ENCODE measurements at places on chromosomes 4 and X.

GRCh38 chrX:103556963-103557612 is 28.2 kb upstream of the TCEAL4 start:
- peak; percentile 48 for DNase-seq

DNA sequence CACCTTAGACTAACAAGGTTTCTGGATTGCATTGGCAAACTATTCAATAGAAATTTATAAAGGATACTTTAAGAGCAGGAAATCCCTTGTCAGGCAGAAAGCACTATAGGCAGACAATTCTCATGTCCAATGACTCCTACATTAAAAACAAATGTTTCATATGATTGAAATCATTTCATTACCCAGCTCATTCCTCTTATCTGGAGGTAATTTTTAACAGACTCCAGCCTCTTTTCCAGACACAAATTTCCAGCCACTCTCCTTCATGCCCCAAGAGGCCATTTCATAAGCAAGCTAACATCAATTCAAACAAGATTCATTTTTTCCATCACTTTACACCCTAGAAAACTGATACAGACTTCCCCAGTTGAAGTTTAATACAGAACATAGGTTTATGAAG is 495.1 kb upstream of the FRG1 start:
- no peak for DNase-seq

GRCh38 chrX:19810802-19811201 is 76.6 kb downstream of the SH3KBP1 start:
- no peak for DNase-seq

DNA sequence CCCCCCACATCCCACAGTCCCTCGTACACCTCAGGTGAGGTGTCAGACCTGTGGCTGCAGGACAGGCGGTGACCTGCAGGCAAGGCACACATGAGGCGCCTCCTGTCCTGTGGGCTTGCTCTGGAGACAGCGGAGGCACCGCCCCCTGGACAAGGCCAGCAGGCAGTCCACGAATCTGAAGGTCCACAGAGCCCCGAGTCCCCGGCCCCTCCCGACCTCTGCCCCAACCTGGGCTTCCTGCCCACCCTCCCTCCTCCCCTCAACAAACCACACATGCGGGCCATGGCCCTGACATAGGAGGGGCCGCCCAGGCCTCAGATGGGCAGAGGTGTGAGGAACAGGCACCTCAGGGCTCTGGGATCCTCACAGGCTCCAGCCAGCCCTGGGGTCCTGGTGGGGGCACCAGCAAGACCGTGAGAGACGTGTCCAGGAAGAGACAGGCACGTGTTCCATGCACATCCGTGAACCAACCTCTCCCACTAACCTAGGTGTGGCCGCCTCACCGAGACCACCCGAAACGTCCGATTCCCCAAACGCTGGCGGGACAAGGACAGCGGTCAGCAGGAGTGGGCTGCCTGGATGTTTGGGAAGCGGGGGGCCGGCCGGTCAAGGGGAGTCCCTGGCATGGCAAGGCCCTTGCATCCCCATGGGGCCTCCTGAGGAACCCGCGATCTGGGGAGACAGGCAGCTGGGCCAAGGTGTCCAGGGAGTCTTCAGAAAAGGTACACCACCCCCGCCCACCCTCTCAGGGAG is 25.8 kb downstream of the CTBP1 start:
- no peak for DNase-seq

DNA sequence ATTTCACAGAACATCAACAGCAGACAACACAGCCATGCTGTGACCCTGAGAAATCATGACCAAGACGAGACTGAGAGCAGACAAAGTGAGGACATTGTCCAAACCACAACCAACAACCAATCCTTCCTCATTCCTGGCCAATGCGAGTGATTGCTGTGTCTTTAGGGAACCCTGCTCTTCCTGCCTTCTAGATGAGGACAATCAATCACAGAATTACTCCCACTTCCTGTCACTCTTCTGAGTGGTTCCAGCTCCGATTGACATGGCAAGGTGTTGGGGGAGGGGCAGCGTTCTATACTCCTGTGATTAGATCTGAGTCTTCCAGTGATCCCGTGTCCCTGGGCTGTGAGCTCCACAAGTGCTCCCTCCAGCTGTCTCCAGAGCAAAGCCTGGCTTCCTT is 227.8 kb downstream of the STIM2 start:
- peak; percentile 56 for DNase-seq

DNA sequence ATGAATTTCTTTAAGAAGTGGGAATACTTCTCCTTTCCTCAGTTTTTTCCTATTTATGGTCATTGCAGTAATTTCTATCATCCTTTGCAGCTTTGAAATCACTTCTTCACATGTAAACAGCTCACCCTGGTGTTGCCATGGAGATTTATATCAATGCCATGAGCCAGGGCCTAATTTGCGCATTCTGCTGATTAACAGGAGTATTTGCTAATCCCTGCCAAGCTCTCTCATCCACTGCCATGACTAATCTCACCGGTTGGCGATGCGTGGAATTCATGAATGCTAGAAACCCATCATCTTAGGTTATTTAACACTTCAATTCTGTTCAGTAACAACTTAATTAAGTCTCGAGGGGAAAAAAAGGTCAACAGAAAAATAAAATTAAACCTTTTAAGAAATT is 11.8 kb upstream of the FGF13 start:
- DNase-seq = peak; percentile 63

GRCh38 chr4:37422102-37422501 is 177.6 kb downstream of the NWD2 start:
- no peak for DNase-seq

- no peak for DNase-seq
Observed at GRCh38 chr4:185837415-185838103, 25.6 kb upstream of the SORBS2 start.

GRCh38 chrX:138026211-138026610 is 460.3 kb downstream of the ZIC3 start:
- DNase-seq = peak; percentile 21

DNA sequence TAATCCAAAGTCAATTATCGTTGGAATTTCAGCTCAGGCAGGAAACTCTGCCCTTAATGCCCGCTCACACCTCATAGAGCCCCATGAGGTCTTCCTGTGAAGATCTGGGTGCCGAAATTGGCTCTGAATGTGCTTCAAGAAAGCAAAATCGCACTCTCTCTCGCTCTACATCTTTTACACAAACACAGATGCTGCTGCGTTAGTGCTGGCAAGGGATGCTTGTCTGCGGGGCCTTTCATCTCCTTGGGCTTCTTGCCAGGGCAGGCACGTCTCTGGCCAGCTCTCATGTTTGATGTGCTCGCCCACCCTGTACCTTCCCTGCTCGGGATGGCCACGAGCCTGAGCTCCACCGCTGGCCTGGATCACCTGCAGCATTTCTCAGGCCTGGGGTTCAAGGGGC is 66.5 kb downstream of the CLCN4 start:
- no peak for DNase-seq

DNA sequence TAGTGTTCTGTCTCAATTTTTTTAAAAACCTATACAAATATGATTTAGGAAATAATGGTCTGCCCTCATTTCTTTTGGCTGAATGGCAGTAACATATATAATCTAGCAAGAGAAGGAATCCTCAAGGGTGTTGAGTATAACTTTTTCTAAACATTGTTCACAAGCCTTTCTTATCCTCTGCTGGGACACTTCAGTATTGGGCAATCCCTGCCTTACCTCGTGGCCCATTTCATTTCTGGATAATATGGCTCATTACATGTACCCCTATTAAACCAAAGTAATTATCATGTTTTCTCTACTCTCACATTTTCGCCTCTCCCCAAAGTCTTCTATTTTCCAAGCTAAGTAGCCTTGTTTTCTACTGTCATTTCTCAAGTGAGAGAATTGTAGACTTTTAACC is 110.8 kb upstream of the STIM2 start:
- DNase-seq = no peak

GRCh38 chr4:88724406-88724805 is 26.8 kb upstream of the NAP1L5 start:
- DNase-seq = no peak

DNA sequence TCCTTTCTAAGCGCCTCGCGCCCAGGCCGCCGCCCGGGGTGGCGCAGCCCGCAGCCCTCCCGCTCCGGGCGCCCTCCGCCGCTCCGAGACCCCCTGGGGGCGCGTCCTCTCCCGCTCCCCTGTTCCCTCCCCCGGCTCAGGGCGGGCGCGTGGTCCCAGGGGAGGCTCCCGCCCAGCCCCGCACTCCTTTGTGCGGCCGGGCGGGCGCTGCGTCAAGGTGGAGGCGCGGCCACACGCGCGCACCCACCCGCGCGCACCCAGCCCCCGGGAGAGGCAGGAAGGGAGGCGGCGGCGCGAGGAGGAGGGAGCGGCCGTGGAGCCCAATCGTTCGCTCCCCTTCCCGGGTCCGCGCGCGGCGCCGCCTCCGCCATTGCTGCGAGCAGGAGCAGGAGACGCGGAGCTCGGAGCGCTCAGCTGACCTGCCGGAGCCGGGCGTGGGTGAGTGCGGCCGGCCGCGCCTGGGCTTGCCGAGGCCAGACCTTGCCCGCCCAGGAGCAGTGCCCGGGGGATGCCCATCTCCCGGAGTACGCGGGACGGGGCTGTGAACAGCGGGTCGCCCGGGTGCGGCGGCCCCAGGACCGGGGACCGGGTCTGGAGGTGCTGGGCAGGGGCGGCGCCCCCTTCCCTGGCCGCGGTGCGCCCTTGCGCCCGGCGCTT is at the start of gene NSG1:
TSS of gene NSG1 (plus strand) at position 367 of the 657 bp plus-strand sequence. CDS start 528 bp downstream, outside the sequence.
- no peak for DNase-seq

DNA sequence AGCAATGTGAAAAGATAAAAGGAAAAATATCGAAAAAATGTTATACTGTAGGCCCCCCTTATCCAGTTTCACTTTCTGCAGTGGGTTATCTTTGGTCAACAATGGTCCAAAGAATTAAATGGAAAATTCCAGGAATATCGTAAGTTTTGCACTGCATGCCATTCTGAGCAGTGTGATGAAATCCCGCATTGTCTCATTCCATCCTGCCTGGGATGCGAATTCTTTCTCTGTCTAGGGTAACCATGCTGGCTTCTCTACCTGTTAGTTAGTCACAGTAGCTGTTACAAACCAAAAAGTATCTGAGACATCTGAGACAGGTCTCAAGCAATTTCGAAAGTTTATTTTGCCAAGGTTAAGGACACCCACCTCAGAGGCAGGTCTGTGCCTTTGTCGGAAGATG is 170.3 kb downstream of the COX18 start:
- peak; percentile 86 for DNase-seq

GRCh38 chr4:81427344-81427821 is 44.3 kb downstream of the RASGEF1B start:
- DNase-seq = no peak

- DNase-seq = no peak
Observed at GRCh38 chr4:96343836-96344235, 503.9 kb downstream of the PDHA2 start.

GRCh38 chr4:167956676-167957075 is 135.7 kb upstream of the ANXA10 start:
- DNase-seq = no peak

- DNase-seq = peak; percentile 25
Observed at GRCh38 chr4:114398410-114398809, 200.2 kb upstream of the UGT8 start.

DNA sequence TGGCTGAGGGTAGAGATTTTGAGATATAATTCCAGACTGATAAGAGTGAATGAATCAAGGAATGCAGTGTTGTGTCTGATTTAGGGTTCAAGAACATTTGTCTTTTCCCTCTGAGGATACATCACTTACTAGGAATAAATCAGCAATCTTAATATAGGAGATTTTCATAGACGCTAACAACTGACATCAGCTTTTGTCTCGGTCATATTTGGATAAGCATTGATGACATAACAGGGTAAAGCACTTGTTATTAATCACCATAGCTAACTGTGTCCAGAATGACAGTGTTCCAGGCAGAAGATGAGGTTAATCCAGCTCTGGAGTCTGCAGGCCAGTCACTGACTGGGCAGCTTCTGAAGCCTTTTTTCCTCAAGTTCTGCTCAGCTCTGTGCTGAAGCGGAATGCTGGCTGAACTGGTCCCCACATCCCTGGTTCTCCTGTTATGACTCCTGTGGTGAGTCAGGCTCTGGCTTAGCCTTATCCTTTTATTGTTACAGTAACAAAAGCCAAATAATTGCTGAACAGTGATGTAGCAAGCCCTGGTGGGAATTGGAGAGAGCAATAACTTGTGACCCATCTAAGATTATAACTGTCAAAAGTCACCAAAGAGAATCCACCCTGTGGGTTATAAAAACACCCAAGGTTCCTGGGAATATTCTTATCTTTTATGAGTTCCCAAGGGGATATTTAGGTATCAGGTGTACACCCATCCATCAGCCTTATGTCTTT is 41.8 kb downstream of the FNIP2 start:
- DNase-seq = no peak

- DNase-seq = peak; percentile 51
Observed at GRCh38 chr4:97987019-97987648, 156.1 kb downstream of the STPG2 start.

GRCh38 chr4:3263053-3263875 is 14.3 kb downstream of the MSANTD1 start:
- no peak for DNase-seq

DNA sequence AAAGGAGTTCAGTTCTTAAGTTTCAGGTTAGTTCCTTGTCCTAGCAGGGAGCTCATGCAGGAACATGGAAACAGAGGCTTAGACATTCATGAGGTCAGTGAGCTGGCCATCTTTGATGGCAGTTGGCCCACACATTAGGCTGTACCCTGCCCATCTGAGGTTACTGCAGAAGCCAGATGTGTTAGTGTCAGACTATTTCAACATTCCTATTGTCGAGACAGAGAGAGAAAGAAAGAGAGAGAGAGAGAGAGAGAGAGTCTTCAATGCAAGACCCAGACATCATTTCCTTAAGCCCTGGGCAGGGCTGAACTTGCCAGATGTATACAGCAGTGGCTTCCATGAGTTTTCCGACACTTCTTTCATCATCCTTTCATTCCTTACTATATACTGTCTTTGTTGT is 91.3 kb downstream of the PPP1R2C start:
- no peak for DNase-seq

DNA sequence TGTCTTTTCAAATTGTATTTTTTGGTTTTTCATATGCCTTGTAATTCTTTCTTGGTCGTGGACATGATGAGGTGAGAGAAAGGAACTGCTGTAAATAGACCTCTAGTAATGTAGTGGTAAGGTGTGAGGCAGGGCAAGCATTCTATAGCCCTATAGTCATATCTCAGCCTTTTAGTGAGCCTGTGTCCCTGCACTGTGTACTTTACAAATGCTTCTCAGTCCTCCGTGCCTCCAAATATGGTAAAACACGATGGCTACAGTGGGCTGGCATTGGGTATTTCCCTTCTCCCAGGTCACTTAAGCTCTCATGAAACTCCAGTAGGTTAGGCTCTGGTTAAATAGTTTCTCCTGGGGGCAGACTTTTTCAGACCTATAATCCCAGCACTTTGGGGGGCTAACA is 57.9 kb upstream of the PLS3 start:
- DNase-seq = no peak

- no peak for DNase-seq
Observed at GRCh38 chr4:146123231-146123630, 52.3 kb upstream of the LSM6 start.

DNA sequence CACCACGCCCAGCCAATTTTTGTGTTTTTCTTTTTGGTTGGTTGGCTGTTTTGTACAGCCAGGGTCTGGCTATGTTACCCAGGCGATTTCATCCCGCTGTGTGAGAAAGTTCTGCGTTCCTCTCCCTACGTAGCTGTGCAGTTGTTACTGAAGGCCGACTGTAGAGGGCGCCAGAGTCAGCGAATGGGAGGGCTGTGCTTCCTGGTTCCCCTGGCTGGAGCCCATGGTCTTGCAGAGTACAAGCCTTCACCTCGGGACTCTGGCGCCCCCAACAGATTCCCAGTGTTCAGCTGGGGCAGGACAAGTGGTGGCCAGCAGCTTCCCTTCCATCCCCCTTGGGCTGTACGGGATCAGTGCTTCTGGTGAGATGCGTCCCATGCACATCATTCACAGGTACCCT is 5.6 kb upstream of the CT45A1 start:
- peak; percentile 8 for DNase-seq

GRCh38 chrX:65688403-65688871 is 21.0 kb downstream of the MSN start:
- no peak for DNase-seq

- DNase-seq = no peak
Observed at GRCh38 chrX:55326985-55327384, 62.3 kb upstream of the PAGE3 start.
